ENCODE measurements at places on chromosomes 13 and 19.

- DNase-seq: no peak
These were observed 5.3 kb upstream of the GPR183 start for GRCh38 chr13:99312493-99312883.

DNA sequence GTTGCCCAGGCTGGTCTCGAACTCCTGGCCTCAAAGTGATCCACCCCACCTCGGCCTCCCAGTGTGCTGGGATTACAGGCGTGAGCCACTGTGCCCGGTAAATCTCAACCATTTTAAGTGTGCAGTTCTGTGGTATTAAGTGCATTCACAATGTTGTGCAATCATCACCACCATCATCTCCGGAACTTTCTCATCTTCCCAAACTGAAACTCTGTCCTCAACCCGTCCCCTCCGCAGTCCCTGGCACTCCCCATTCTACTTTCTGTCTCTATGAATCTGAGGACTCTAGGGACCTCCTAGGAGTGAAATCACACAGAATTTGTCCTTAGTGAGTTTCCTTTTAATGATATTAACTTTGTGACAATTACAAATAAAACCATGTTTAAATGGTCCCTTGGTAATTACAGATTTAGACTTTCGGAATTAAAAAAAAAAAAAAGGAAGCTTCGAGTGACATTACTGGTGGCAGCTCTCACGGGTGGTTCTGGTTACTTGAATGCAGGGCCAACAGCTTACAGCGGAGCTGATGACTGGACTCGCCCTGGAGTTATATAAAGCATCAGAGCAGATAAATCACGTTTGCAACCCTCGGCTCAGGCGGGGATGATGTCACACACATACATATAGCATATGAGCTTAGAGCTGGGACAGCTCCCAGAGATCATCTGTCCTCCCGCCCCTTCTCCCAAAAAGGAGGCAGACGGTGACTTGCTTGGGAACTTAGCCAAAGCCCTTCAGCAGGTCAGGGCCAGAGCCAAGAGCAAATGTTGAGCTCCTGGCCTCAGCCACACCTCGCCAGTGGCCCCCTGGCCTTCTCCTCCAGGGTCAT, 89.8 kb downstream of the ZNF557 start:
- no peak for DNase-seq

DNA sequence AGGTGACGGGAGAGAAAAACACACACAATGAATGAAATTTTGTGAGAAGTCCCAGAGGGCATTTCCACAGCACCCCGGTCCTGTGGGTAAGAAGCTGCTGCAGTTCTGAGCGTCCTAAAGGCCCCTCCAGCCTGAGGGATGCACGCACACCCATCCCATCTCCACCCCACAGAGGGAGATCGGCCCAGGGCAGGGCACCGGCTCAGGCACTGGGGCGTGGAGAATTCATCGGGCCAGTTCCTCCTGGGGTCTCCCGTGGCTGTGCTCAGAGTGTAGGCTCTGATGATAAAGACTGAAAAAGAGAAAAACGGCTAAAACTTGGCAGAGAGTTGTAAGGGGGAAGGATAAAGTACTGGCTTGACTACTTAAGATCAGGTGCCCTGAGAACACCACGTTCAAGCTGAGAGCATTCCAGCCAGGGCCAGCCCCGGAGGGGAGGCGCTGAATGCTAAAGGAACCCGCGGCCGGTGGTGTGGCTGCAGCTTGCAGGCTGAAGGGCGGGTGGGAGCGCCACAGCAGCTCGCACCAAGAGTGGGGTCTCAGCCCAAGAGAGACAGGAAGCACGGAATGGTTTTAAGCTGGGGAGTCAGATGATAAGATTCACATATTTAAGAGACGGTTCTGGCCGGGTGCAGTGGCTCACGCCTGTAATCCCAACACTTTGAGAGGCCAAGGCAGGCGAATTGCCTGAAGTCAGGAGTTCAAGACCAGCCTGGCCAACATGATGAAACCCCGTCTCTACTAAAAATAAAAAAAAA, 121.9 kb upstream of the SPACA7 start:
- DNase-seq: no peak

- no peak for DNase-seq
These were observed 24.6 kb downstream of the ZNF813 start for GRCh38 chr19:53492153-53492552.

GRCh38 chr13:92805766-92806165, 420.8 kb upstream of the GPC6 start:
- no peak for DNase-seq

DNA sequence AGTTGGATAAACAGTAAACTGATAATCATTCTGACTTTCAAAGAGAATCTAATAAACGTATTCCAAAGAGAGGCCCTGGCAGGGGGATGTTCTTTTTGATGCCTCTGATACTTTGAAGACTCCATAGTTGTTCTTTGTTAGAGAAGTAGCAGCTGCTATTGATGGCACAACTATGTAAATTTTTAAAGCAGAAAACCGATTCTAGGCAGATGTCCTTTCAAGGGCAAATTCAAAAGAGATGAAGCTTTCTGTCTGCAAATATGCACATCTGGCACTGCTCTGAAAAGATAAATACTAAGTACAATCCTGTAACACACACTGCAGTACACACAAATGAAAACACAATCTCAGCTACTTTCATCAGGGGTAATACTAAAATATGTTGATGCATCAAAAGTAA, 250.1 kb downstream of the VWA8 start:
- no peak for DNase-seq

GRCh38 chr13:31029102-31029501, 96.6 kb downstream of the TEX26 start:
- no peak for DNase-seq

GRCh38 chr19:3289971-3290569, 65.6 kb downstream of the CELF5 start:
- DNase-seq: no peak

- no peak for DNase-seq
These were observed 48.0 kb downstream of the COMP start for GRCh38 chr19:18742838-18743783.

DNA sequence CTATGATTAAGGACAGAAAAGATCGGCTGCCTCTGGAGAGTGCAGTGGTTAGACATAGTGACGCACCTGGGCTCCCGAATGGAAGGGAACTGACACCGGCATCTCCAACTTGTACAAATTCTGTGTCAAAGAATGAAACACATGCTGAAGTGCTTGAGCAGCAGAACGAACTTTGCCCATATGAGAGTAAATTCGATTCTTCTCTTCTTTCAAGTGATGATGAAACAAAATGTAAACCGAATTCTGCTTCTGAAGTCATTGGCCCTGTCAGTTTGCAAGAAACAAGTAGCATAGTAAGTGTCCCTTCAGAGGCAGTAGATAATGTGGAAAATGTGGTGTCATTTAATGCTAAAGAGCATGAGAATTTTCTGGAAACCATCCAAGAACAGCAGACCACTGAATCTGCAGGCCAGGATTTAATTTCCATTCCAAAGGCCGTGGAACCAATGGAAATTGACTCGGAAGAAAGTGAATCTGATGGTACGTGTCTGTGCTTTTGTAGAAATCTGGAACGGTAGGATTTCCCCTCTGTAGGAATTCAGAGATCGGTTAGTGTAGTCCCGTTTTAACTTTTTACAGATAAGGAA, 16.9 kb downstream of the ERCC5 start:
- no peak for DNase-seq

DNA sequence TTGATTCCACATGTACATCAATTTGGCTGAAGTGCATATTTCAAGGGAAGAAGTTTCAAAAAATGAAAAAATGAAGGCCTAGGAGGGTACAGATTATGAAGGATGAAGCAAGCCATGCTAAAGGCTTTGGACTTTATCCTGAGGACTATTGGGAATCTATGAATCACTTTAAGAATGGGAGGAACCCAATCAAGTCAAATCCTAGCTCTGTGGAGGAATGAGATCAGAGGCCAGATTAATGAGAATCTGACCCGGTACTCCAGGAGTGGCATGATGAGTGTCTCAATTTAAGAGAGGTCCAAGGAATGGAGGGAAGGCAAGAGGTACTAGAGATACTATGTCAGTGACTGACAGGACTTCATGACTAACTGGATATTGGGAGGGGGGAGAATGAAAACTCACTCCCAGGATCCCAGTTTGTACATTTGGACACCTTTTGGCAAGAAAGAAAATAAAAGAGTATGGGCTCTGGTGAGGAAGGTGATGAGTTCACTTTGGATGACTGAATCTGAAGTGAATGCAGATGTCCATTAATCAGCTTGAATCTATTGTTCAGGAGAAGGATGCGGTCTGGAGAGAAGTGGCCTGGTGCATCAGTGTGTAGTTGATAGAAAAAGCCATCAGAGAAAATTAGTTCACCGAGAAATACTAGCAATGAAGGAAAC, 349.0 kb downstream of the EFNB2 start:
- no peak for DNase-seq

GRCh38 chr13:92864584-92865284, 361.9 kb upstream of the GPC6 start:
- DNase-seq: no peak

DNA sequence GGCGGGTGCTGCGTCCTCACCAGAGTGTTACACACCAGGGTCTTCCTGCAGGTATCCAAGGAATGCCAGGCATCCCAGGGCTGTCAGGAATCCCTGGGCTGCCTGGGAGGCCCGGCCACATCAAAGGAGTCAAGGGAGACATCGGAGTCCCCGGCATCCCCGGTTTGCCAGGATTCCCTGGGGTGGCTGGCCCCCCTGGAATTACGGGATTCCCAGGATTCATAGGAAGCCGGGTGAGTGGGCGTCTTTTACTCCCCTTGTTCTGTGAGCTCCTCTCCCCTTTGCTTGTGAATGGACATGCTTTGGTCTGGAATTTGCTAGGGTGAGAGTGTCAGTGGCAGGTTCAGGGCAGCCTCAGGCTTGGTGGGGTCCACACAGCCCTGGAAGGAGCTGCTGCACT, 75.9 kb downstream of the RAB20 start:
- DNase-seq: peak; percentile 30

GRCh38 chr13:23619068-23619855, 49.0 kb downstream of the TNFRSF19 start:
- no peak for DNase-seq

- DNase-seq: no peak
These were observed 278.5 kb upstream of the HTR2A start for GRCh38 chr13:47175172-47175866.

DNA sequence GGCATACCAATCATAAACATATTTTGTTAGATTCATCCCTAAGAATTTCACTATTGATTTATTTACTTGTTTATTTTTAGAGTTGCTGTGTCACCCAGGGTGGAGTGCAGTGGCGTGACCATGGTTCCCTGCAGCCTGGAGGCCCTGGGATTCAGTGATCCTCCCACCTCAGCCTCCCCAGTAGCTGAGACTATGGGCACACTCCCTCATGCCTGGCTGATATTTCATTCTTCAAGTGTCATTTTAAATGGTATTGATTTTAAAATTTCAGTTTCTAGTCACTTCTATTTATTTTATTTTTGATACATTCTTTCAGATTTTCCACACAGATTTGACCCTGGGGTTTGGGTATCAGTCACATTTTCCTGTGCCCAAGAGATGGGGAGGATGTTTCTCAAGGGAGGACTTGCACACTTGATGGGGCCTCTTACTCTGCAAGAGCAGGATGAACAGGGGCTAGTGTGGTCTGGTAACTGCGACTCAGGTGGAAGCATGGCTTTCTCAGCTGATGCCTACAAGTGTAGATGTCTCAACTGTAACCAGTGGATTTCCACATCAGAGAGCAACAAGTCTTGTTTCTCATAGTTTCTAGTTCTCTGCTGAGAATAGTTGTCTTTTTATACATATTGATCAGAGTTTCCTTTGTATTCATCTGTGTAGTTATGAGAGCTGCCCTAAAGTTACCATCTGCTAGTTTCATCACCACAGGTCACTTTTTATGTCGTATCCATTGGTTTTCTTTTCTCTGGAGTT, 40.2 kb downstream of the CCNE1 start:
- no peak for DNase-seq

DNA sequence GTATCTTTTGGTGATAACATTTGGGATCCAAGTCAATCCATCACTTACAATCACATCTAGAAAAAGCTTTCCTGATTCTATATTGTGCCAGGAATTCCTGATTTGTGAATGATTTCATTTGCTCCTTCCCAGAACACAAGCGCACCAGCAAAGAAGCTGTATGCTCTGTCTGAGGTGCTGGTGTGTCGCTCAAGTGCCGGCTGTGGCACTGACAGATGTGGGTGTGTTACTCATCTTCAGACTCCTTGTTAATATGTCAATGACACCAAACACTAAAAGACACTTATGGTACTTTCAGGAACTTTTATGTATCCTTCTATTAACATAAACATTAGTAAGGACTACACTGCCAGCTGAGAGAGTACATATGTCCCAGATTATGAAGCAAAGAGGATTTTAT, 429.1 kb downstream of the ITGBL1 start:
- DNase-seq: no peak

DNA sequence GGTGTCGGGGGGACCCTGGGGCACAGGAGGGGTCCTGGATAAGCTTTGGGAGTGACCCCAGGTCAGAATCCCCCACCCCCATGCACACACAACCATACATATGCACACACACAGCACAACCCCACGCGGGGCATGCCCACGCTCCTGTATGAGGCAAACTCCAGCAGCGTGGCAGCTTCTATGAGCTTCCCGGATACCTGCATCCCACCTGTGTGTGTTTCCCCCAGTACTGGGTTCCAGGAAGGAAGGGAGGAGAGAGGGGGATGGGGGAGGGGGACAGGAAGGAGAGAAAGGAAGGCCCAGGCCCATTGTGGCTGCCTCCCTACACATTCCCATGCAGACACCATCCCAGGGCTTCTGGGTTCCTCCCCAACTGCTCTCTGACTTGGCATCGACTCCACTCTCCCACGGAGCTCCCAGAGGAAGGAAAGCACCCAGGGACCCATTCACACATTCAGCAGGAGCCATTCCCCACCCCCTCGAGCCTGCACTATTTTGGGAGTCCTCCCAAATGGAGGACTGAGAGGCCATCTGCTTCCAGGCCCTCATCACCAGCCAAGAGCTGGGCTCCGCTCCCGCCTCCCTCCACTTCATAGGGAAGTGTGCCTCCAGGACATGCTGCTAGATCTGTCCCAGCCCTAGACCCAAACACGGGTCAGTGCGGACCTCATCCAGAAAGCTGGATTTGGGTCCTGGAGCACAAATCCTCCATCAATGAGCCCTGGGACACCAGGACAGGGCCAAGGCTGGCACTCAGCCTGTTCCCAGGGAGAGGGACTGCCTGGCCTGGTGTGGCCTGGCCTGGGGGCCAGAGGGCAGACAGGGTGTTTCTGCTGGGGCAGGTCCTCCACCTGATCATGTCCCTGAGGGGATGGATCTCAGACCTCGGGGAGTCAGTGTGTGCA, 13.2 kb downstream of the PRR36 start:
- no peak for DNase-seq

GRCh38 chr19:4597278-4597974, 37.9 kb upstream of the SEMA6B start:
- DNase-seq: no peak

DNA sequence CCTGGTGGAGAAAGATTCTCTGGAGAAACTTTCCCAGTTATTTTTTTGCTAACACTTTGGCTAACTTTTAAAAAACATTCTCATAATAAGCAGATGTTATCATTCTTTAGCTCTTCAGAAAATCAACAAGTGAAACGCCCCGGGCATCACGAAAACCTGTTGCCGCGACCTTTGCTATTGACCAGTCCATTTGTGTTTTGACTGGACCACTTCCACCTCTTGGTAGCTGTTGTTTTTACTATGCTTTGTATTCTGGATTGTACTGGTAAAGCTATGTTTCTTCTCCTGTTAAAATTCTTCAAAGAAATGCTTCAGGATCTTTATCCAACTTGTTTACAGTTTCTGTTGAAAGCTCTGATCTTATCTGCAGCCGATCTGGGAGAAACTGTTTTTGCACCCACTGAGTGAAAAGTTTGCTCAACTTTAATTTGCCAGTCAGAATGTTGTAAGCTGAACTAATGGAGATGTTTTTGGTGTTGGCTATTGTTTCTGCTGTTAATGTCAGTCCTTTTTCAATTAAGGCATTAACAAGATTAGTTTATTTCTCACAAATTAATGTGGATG, 23.3 kb downstream of the UFM1 start:
- no peak for DNase-seq

- no peak for DNase-seq
These were observed 137.9 kb downstream of the PCDH20 start for GRCh38 chr13:61277586-61278276.

All from LoVo (cell line).